Effector memory CD4-positive, alpha-beta T cell (primary cell): ENCODE measurements at places on chromosomes 16 and 17.

DNA sequence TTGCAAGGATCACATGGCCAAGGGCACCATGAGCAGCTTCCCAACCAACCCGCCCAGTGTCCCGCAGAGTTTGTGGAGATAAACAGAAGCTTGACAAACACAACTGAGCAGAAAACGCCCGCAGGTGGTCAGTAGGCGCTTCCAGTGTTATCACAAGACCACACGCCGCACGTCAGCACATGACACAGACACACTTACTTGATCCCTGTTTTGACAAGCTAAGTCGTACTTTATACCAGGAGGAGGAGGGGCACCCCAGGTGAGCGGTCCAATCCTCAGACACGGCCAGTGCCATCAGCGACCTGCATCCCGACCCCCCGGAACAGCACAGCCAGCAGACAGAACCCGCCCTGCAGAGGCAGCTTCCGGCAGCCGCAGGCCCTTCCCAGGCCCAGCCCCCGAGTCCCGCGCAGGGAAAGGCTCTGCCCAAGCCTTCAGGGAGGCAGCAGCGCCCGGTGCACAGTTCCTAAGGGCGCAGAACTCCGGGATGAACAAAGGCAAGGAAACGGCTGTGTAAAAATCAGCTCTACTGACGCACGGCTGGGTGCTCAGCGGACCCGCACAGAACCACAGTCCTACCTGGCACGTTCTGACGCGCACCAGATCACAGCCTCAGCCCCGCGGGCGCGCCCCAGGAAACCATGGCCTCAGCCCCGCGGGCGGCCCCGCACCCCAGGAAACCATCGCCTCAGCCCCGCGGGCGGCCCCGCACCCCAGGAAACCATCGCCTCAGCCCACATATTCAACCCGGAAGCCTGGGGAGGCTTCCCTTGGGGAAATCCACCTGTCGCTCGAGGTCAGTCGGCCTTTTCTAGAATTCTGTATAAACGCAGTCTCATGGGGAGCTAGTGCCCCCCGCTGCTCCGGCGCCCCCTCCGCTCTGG lies 27.8 kb downstream of the AXIN1 start:
- DNase-seq, result peak; percentile 79

GRCh38 chr17:3885970-3886369 lies 6.9 kb downstream of the CAMKK1 start:
- DNase-seq, result no peak

- DNase-seq, result no peak
These were observed 7.3 kb upstream of the BCAR1 start for GRCh38 chr16:75258807-75259141.

- DNase-seq, result no peak
These were observed 98.2 kb upstream of the DHX40 start for GRCh38 chr17:59466946-59467801.

DNA sequence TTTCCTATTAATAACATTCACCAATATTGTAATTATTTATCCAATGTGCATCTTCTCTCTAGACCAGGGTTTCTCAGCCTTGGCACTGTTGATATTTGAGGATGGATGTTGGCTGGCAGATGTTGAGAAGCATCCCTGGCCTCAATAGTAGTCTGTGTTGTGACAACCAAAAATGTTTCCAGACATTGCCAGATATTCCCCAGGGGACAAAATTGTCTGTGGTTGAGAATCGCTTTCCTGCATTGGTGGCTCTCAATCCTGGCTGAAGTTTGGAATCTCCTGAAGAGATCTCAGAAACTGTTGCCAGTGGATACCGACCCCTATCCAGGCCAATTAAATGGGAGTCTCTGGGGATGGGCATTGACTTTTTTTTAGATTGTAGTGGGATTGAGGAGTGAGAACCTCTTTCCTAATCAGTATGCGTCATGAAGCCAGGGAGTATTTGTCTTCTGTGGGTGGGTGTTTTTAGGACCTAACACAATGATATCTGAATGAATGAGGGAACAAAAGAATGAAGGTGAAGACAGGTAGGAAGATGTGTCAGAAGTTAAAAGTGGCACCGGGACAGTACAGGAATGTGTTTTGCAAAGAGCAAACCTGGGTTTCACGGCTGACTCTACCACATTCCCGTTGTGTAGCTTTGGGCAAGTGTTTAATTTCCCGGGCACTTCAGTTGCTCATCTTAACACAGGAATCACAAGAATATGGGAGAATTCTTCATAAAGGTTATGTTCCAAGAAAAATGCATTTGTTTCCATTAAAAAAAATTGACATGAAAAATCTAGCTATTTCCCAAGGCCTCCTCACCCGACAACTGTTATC lies 24.3 kb downstream of the HSD17B2 start:
- no peak for DNase-seq
